Body of pancreas (tissue), 4 donors: ENCODE measurements at places on chromosomes 6 and 20.

DNA sequence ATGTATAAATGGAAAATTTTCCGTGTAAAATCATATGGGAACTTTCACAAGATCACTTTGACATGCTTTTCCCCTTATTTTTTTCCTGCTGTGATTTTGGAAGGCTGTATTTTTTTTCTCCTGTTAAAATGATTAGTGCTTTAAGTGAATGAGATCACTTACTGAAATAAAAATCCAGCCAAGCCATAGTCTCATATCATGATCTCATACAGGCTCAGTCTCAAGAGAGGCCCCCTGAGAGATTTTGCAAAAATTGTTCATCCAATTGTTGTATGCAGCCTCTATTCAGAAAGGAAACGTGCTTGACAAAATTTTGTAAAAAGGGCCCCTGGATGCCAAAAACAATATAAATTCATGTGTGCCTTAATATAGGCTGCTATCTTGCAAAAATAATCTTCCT is 528.2 kb downstream of the HDGFL1 start:
- DNase-seq = no peak

- no peak for DNase-seq
Observed at GRCh38 chr6:159257846-159258245, 88.6 kb downstream of the FNDC1 start.

DNA sequence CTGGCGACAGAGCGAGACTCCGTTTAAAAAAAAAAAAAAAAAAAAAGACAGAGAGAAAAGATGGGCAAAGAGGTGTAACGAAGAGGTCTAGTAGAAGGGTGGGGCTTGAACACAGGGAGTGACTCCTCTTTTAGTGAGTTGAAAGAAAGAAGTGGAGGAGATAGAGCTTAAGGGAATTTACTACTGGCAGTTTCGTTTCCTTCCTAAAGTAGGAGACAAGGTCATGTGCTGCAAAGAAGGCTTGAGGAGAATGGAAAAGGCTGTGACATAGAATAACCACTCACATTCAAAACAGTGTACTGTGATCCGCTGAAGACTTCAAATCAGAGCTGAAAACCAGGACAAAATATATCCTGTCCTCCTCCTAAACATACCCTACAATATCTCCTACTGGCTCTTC is 63.8 kb upstream of the EIF2S2 start:
- no peak for DNase-seq

DNA sequence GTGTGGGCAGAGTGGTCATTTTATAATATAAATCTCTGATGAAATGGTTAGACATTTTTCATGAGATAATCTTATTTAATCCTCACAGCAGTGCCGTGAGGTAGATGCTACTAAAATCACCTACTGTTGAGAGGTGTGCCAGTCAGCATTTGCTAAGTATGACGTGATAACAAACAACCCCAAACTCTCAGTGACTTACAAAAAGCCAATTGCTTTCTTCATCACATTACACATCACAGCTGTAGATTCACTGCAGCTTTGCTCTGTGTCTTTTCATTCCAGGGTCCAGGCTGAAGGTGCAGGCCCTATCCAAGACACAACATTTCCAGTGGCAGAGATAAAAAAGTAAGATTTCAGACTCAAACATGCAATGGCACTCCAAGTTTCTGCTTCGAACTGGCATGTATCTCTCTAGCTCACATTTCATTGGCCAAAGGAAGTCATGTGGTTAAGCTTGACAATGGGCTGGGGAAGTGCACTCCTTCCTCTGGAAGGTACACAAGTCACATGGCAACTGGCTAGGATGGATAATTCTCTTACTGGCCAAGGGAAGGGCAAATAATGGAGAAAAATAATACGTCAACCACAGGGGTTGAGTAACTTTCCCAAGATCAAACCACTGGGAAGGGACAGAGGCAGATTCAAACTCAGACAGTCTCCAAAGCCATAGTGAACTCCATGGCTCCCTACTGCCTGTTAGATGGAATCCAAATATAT is 69.5 kb upstream of the EPB41L1 start:
- DNase-seq = no peak

DNA sequence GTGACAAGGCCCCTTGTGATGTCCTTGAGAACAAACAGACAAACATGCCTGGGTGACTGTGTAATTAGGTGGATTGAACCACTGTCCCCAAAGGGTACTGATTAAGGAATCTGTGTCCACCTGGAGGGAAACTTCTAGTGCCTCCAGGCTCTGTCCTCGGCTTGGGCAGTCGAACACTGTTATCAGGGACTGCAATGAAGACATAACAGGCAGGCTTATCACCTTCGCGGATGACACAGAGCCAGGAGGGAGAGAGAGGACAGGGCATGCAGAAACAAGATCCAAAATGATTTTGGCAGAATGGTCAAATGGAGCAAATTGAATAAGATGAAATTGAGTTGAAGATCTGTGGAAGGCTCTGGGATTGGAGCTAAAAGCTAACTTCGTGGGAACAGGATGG is 60.9 kb upstream of the ZFAND3 start:
- no peak for DNase-seq

GRCh38 chr6:134178161-134179044 is 126.0 kb upstream of the SLC2A12 start:
- peak; percentile 82 for DNase-seq

- no peak for DNase-seq
Observed at GRCh38 chr20:34262488-34263288, 21.5 kb downstream of the ASIP start.

GRCh38 chr6:140893432-140893831 is 1239.3 kb upstream of the GJE1 start:
- no peak for DNase-seq

DNA sequence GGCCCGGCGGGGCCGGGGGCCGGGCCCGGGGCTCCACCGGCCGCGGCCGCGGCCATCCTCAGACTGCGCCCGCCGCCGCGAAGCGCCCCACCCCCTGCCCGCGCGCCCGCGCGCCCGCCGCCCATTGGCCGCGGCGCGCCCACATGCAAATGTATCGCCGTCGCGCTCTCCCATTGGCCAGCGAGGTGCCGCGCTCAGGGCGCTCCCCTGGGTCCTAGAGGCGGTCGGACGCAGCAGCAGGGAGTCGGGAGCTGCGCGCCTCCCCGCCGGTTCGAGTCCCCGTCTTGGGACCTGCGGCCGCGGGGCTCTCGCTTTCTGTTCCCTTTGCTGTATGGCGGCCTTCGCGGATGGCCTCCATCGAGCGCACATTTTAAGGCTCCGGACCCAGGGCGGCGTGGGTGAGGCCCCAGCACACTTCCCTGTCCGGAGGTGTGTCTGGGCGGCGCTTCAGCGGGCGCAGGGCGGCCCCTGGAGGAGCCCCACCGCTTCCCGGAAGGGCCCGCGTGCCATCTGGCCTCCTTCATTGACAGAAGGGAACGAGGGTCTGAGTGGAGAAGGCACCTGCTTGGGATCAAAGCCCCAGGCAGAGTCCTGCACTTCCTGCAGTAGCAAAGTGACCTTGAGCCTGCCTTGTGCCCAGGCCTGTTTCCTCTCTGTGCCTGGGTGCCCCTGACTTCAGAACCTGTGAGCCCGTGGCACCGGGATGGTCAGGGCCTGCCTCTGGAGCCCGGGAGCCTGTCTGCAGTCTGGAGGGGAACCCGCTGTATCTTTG is at the start of gene CABLES2:
Gene CABLES2, minus strand, starts transcription at position 65 of the 772 bp plus-strand sequence. Its CDS starts 9 bp downstream, at position 56.
- DNase-seq = peak; percentile 94

- no peak for DNase-seq
Observed at GRCh38 chr20:626579-626978, 16.5 kb upstream of the TCF15 start.

DNA sequence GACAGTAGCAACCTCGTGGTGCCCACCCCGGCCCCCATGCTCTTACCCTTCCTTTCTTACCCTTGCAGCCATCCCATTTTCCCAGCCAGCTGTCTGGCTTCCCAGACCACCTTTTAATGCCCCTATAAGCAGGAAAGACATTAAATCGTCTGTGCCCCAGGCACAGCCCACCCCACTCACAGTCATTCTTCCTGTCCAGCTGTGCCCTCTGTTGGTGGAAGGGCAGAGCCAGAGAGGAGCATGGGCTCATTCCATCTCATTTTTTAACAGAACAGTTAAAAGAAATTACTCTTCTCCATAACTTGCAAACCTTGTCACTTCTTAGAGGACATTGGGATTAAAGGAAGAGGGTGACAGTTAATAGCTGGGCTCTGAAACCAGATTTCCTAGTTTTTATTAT is 240.5 kb downstream of the NRN1 start:
- DNase-seq = no peak

DNA sequence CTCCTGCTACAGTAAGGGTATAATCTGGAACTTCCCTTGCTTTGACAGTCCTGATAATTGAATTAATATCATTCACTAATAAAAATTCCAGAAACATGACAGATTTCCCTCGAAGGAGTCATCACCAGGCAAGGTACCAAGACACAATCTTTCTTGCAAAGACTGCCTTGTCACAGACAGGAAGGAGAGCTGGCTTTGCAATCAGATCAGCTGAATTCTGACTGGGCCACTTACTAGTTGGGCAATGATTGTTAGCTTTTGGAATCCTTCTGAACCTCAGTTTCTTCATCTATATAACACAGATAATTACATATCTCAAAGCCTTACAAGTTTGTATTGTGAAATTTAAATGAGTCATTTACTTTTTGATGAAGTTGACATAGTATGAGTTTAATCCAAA is 344.2 kb downstream of the RFPL4B start:
- DNase-seq = peak; percentile 13

- no peak for DNase-seq
Observed at GRCh38 chr6:67433124-67433523, 1202.0 kb upstream of the ADGRB3 start.

DNA sequence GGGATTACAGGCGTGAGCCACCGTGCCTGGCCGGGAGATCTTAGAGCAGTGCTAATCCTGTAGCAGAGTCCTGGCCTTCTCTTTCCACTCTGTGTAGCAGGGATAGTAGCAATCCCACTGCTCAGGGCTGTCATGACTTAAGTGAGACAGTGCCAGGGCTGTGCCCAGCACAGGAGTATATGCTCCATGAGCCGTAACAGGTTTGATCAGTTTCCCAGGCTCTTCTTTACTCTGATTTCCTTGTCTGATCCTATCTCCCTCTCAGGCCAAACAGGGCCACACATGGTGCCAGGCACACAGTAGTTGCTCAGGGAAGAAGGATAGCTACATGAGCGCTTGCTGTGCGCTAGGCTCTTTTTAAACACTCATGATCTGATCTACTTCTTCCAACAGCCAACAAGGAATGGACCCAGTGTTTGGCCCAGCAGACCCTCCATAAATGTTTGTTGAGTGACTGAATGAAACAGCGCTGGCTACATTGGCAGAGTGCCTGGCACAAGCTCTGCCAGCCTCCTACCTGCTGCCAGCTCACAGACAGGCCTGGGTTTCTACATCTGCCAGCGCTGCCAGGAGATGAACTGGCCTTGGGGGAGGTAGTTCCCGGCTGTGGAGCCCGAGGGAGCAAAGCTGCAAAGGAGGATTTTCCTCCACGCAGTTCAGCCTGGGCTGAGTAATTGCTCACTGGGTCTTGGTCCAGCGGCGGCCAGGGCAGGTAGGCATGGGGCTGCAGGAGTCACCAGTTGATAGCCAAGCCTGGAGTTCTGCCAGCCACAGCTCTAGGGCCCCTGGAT is 36.9 kb downstream of the SNAI1 start:
- DNase-seq = peak; percentile 60

DNA sequence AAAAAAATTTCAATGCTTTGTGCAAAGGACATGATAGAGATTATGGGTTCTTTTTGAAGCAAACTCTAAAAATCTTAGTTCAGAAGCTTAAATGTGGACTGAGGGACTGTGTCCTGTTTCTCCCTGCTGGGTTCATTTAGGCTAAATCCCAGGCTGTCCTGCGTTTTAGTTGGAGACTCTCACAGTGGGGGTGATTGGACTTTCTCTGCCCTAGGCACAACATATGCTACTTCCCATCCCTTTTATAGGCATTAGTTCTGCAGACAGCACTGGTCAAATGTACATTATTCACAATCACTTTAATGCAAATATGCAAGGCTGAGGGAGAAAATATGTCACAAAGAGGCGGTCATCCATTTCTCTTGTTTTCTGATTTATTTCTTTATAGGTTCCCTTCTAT is 71.3 kb downstream of the TFAP2B start:
- DNase-seq = no peak

DNA sequence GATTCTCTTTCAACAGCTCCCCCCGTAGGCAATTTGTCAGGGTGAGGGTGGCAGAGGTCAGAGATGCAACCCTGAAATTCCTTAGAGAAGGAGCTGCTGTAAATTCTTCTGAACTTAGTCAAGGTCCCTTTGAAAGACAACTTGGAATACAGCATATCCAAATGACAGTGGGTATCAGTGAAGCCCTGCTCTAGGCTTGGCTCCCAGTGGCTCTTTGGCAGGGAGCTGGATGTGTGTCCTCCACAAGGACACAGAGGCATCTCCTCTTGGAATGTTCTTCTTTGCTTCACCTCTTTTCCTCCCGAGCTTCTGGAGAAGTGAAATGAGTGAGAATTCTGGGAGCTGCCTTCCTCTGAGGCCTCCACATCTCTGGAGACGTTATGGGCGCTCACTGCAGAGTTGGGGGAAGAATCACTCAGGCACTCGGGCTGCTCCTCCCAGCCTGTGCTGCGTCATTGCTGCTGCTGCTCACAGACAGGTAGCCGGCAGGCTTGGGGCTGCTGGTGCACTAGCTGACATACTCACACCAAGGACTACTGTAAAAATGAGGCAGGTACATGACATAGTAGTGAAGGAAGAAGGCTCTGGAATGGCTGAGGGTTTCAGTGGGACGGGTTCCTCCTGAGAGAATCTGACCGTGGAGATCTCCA is 34.1 kb downstream of the DYNLT1 start:
- DNase-seq = no peak

DNA sequence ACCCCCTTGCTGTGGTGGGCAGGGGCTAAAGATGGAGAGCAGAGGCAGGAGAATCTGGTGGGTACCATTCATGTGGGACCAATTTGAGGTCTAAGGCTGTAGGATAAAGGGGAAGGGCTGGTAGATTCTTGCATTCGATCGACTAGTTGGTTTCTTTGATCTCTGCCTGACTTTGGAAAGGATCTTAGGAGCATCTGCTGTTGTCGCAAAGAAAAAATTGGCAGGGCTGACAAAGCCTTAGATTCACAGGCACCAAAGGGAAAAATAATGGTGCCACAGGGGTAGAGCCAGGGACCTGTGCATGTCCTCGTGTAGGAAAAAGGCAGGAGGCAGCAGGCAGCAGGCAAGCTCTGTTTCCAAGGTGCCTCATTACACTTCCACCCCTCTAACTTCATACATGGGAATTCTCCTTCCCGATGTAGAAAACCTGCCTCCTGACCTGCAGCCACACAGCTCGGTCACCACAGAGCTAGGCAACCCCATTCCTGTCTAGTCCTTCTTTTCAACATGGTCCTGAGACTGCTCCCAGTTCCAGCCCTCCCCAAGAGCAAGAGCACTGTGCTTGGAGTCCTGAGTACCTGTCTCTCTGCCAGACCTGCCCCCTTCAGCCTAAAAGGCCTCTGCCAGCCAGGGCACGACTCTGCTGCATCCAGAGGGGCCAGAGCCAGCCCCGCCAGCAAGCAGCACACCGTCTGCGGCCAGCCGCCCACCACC is 71.9 kb downstream of the FGD2 start:
- no peak for DNase-seq

- DNase-seq = no peak
Observed at GRCh38 chr20:51715163-51715855, 52.9 kb downstream of the ATP9A start.

GRCh38 chr6:42278131-42278853 is 60.6 kb upstream of the MRPS10 start:
- no peak for DNase-seq
